Muscle of leg (tissue), 16 donors: ENCODE measurements at places on chromosomes 7 and 10. TPM values are rescaled to one million over a fixed set of nuclear protein-coding genes. Genes with fewer than 3 reads are reported as not detected.

PRR15 gene
- 0.04 TPM for total RNA-seq

CDH23 gene
- 4.2 TPM for total RNA-seq

TSPAN13 gene
- 31.6 TPM for total RNA-seq

TLL2 gene
- 0.71 TPM for total RNA-seq

SPDYE9 gene
- 0.04 TPM for total RNA-seq

FAM241B gene
- total RNA-seq: 0.18 TPM
